ENCODE measurements at places on chromosomes 16 and 17.
A peak's percentile ranks its signal among the peaks of the same experiment; 100 is the strongest.

DNA sequence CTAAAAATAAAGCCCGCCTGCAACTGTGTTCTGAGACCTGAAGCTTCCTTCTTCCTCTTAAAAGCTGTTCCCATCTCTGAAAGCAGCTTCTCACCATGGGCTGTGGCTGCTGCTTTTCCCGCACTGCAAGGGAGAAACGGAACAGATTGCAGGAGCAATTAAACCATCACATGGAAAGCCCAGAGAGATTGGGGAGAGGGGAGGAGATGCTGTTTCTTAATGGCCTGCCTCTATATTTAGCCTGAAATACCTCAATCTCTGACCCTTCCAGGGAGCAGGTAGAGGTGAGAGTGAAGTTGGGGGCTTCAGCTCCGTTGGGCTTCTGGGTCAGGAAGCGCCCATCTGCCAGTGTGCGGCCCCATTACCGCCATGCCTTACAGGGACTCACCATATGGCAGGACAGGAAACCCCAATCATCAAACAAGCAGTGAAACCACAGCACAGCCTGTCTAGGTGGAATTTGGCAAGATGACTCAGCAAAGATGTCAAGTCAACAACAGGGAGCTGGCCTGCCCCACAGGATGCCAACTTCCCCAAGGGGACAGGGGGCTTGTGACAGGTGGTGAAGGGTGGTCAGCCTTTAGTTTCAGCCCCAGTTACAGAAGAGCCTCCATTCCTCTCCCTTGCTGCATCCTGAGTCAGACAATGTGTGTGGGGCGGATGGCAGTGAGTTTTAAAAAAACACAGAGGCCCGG lies 286.6 kb upstream of the CCL2 start:
- peak; percentile 17 for DNase-seq

DNA sequence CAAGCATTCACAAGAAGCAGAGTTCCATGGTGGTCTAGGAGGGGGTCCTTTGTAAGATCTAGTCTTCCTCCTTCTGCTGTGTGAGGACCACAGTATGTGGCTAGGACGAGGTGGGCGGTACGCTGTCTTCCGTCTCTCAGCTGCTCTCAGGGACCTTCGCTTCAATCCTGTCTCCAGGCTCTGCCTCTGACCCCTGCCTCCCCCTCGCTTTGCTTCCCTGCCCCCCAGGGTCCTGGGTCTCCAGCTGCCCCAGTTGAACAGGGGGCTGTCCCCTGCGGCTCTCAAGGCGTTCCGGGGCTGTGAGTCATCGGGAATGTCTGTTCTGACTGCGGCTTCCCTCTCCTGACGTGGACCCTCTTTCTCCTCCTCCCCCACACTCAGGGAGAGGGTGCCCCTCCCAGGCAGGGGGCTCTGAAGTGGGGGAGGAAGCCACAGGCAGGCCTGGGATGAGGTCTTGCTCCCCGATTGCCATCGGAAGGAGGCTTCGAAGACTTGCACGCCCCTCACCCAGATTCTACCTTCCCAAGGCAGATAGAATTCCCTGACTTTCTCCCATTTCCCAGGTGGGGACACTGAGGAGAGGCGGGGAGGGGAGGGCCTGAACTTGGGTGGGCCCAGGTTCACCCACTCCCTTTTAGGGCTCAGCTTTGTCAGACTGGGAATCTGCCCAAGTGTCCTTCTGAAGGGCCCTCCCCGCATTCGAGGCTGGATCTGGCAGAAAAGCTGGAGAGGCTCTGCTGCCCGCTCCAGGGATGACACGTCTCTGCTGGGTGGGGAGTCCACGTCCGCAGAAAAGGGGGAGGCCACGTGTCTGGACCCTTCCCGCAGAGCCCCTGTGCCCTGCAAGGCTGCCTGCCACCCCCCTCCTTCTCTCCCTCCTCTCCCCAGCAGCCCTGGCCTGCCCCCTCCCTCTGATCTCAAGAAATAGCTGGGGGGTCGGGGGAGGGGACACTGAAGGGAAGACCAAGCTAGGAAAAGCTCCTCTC lies 9.1 kb upstream of the COL1A1 start:
- no peak for DNase-seq

GRCh38 chr17:20127360-20128035 lies 118.3 kb downstream of the SPECC1 start:
- DNase-seq = no peak

GRCh38 chr16:35184356-35184870 lies 1725.0 kb downstream of the TP53TG3F start:
- DNase-seq = no peak

- no peak for DNase-seq
These were observed 1.1 kb downstream of the KSR1 start for GRCh38 chr17:27457360-27457715.

DNA sequence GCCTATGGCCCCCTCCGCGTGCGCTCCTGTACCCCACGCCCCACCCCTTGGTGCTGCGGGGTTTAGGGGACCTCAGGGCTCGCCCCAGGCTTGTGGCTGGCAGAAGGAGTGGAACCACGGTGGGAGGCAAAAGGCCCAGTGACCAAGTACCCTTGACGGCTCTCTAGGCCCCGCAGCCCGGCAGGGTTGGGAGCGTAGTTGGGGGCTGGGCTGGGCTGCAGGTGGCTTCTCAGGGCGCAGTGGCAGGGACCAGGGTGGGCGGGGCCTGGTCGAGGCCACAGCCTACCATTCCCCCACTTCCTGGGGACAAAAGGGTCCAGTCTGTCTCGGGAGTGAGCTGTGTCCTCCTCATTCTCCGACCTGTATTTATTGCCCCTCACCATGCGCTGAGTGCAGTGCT lies 124.9 kb downstream of the RBFOX3 start:
- DNase-seq = no peak

DNA sequence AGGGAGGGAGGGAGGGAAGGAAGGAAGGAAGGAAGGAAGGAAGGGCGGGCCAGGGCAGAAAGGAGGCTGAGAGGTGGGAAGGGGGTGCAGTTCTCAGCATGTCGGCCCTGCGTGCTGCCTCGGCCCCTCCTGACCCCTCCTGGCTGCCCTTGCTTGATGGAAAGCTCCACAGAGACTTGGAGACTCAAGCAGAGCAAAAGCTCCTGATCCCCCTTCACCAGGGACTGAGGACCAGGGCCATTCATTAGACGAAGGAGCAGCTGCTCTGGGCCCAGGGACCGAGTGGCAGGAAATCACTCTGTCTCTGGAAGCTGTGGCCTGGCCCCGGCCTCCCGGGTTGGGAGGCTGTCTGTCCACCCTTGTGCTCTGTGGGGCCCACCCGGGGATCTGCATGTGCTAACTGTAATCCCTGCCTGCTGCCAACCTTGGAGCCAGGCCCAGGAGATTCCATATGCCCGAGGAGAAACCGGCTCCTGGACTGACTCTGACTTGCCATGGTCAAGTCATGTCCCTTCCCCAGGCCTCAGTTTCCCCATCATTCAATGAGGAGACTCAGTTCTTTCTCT lies 27.4 kb upstream of the C1QL1 start:
- DNase-seq = no peak

DNA sequence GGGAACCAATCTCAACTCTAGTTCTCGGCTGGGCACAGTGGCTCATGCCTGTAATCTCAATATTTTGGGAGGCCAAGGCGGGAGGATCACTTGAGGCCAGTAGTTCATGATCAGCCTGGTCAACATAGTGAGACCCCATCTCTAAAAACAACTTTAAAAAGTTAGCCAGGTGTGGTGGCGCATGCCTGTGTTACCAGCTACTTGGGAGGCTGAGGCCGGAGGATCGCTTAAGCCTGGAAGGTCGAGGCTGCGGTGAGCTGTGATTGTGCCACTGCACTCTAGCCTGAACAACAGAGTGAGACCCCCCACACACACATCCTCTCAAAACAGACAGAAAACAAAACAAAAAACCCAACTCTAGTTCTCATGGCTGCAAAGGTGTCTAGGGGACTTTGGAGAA lies 4.9 kb downstream of the THRA start:
- DNase-seq = no peak

- DNase-seq = no peak
These were observed 192.5 kb downstream of the CDH13 start for GRCh38 chr16:82819286-82819685.

DNA sequence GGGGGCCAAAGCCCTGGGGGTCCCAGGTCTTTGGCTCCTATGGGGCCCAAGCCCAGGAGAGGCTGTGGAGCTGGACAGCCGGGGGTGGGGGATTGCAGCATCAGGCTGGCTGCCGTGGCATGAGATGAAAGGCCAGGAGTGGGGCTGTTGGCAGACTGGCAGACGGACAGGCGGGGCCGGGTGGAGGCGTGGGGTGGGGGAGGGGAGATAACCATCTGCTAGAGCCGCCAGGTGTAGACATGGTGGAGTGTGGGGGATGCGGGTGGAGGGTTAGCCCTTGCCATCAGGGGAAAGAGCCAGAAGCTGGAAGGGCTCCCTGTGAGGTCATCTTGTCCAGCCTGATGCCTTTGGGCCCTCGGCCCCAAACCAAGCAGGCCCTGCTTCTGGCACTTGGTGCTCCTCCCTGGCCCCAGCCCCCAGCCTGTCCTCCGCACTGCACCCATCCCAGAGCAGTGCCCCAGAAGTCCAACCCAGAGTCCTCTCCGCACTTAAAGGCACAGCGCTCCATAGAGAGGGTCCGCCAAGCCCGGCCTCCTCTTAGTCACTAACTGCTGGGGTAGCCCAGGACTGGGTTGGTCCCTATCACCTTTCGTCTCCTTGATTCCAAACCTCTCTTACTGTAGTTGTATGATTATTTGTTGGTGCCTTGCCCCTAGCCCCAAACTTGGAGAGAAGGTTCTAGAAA lies 33.3 kb upstream of the DLX4 start:
- no peak for DNase-seq

GRCh38 chr17:78206298-78206697 lies 7.8 kb upstream of the BIRC5 start:
- no peak for DNase-seq

DNA sequence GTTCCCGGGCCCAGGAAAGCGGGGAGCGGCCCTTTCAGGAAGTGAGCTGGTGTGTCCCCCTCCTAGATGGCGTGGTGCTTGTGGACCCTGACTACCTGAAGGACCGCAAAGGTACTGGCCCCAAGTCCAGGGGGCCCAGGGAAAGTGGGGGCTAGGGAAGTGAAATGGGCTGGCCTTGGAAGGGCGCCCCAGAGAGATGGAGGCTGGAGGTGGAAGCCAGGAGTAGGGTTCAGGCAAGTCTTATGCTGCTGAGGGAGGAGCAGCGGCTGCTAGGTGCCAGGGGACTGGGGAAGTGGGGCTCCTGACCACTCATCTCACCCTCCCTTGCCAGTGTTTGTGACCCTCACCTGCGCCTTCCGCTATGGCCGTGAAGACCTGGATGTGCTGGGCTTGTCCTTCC lies 5.6 kb downstream of the ARRB2 start:
- DNase-seq = no peak

DNA sequence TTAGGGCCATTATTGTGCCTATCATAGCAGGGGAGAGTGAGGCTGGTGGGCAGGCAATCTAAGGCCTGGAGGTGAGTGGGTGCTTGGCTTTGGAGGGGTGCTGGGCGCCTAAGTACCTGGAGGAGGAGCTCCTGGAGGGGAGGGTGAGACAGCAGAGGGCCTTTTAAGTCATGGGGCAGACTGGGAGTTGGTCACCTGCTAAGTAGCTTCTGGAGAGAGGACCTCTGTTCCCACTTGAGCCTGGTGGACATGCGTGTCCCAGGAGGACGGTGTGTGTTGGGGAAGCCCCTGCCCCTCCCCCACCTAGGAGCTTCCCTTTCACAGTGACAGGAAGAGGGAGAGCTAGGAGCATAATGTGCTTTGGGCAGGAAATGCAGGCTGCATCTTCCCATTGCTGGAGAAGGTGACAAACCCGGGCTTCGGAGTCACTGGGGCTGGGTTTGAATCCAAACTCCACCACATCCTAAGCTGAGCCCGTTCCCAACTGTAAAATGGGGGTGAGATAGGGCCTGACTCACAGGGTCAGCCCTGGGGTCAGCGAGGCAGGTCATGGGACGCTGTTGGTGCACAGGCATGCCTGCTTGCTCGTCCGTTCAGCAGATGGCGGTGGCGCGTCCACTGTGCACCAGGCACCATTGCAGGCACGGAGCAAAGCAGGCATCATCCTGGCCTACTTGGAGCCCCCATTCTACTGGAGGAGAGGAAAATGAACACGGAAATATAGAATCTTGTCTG lies 37.9 kb downstream of the CMIP start:
- DNase-seq = no peak

DNA sequence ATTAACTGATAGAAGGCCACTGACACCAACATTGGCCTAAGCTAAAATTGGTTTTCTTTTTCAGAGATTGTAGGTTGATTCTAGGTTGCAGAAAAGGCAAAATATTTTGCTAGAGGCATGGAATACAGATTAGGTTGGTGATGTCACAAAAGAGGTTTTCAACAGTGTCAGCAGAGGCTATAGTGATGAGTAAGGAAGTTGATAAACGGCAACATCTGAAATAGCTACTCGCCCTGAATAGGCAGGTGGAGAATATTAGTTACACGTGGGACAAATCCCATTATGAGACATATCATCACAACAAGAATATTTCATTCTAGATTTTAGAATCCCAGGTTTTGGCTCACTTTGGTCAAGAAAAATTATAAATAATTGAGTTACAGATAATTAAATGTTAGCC lies 1.5 kb upstream of the TOM1L1 start:
- no peak for DNase-seq

GRCh38 chr16:70157105-70157476 lies 16.5 kb upstream of the CLEC18C start:
- no peak for DNase-seq

- no peak for DNase-seq
These were observed 4.3 kb upstream of the CYBA start for GRCh38 chr16:88655053-88655732.

DNA sequence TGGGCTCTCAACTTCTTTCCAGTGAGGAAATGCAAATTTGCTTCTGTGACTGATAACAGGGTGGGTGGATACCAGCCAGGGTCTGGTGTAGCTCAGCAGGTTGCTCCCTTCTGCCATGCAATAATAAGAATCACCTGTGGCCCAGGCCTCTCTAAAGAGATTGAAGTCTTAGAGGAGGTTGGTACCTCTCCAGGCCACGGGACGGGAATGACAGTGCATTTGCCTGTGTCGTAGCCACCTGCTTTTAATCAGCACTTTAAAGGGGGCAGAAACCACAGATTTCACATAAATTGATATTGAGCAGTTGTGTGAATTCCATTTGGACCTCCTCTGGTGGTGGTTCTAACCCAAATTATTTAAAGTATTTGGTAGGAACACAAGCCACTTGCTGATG lies 246.9 kb downstream of the PRKCA start:
- DNase-seq = no peak

GRCh38 chr17:55451203-55451641 lies 29.6 kb upstream of the MMD start:
- DNase-seq = no peak

DNA sequence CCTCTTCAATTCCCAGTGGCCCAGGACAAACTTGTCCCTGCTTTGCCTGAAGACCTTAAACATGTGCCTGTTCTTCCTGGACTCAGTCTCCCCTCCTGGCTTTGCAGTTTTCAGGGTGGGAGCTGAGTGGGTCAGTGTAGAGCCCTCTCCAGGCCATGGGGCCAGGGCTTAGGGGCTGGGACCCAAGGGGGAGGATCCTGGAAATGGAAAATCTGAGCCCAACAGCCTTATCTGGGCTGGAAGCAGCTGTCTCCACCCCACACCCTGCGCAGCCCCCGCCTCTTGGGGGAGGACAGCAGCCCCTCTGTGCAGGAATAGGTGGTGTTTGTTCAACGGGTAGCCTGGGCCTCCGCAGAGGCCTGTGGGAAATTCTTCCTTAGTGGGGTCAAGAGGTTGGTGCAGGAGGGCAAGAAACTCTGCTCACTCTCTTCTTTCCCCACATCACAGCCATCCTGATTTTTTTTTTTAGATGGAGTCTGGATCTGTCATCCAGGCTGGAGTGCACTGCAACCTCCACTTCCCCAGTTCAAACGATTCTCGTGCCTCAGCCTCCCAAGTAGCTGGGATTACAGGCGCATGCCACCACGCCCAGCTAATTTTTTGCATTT lies 6.8 kb upstream of the SMTNL2 start:
- no peak for DNase-seq
